Activated gamma-delta T cell (primary cell): ENCODE measurements at places on chromosomes 16 and 17.

DNA sequence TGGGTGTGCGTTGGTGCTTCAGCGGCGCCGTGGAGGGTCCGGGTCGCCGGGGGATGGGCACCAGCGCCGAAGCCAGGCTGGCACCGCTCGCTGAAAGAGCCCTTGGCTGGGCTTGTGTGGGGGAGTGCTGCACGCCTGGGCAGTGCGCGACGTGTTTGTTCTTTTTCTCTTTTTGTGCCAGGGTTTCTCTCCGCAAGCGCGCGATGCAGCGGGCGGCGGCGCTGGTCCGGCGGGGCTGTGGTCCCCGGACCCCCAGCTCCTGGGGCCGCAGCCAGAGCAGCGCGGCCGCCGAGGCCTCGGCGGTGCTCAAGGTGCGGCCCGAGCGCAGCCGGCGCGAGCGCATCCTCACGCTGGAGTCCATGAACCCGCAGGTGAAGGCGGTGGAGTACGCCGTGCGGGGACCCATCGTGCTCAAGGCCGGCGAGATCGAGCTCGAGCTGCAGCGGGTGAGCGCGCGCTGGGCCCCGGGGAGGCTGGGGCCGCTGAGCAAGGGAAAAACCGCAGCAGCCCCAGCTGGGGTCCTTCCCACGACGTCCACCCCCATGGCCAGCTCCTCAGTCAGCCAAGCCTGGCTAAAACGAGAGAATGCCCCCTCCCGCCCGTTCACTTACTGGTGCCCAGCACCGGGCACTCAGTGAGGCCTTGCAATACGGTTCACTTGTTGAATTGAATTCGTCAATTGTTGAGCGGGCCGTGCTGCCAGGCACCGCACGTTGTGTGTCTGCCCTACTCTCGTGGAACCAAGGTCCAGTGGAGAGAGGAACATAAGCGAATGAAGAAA lies 541 bp downstream of the GPT2 start:
- no peak for DNase-seq

DNA sequence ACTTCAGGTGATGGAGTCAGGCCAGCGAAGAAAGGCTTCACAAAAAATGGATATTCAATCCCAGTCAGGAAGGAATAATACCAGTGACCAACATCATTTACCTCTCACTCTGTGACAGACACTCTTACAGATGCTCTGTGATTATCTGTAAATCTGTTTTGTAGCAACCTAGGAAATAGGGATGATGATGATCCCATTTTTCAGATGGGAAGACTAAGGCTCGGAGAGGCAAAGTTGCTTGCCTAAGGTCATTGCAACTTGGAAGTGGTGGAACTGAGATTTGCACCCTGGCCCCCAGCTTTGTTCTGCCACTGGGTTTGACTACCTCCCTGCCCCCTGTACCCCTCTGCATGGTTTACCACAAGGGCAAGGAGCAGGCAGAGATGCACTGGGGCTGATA lies 14.1 kb upstream of the WSCD1 start:
- DNase-seq = no peak

- no peak for DNase-seq
These were observed 3.0 kb downstream of the BAHCC1 start for GRCh38 chr17:81398176-81398831.

DNA sequence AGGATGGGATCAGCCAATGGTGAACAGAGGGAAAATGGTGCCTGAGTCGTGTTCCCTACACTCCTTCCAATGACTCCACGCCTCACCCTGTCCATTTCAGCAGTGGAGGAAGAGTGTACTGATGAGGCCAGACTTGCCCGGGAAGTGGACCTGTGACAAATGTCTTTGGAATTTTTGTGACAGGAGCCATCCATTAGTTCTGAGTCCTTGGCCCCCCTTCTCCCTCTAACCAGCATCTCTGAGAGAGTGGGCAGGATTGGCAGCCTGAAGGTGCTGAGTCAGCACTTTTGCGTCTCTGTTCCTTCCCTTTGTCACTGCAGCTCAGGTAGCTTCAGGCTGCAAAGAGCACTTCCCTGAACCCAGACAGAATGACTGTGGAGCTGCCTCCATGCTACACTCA lies 30.8 kb downstream of the BEAN1 start:
- DNase-seq = no peak
